ENCODE measurements at places on chromosomes 1 and 21. TPM values are rescaled to one million over a fixed set of nuclear protein-coding genes. Genes with fewer than 3 reads are reported as not detected.
A peak's percentile ranks its signal among the peaks of the same experiment; 100 is the strongest.

GRCh38 chr1:182317611-182318161, 73.9 kb downstream of the GLUL start:
- DNase-seq = no peak

Gene ATP5PB
- 268 TPM for polyA plus RNA-seq

GRCh38 chr21:44846485-44847260, 26.8 kb downstream of the PTTG1IP start:
- DNase-seq = no peak

Gene LDLRAD1
- polyA plus RNA-seq = 5.5 TPM

DNA sequence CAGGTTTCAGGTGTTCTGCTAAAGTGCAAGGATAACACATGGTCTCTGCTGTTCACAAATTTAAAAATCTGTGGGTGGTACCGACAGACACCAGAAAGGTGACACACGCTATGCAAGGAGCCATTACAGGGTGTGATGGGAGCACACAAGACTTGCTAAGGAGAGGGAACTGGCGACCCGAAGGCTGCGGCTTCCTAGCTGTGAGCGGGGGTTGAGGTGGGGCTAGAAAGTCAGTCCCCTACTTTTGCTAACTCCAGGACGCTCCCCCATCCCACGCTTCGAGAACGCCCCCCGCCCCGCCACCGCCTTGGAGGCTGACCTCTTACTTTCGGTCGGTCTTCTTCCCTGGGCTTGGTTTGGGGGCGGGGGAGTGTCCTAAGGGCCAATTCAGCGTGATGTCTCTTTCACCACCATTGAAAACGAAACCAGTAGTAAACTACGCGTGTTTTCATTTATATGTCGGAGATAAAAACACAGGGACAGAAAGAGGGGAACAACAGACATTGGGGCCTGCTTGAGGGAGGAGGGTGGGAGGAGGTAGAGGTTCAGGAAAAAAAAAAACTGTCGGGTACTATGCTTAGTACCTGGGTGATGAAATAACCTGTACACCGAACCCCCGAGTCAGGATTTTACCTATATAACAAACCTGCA, 1.1 kb downstream of the CKS1B start:
- peak; percentile 64 for DNase-seq

Gene PLA2G5
- polyA plus RNA-seq = 1.3 TPM

- no peak for DNase-seq
Measured at GRCh38 chr1:114235960-114236359, 82.3 kb upstream of the SYT6 start.

GRCh38 chr1:218584418-218585155, 239.5 kb downstream of the TGFB2 start:
- DNase-seq = no peak

- peak; percentile 56 for DNase-seq
Measured at GRCh38 chr1:17419626-17420328, 19.7 kb downstream of the RCC2 start.

Gene FCMR
- 2.5 TPM for polyA plus RNA-seq

Gene SLC25A34
- 5.6 TPM for polyA plus RNA-seq

Measured in right lung (tissue), 10 donors.